ENCODE measurements at places on chromosomes 12 and 14.

DNA sequence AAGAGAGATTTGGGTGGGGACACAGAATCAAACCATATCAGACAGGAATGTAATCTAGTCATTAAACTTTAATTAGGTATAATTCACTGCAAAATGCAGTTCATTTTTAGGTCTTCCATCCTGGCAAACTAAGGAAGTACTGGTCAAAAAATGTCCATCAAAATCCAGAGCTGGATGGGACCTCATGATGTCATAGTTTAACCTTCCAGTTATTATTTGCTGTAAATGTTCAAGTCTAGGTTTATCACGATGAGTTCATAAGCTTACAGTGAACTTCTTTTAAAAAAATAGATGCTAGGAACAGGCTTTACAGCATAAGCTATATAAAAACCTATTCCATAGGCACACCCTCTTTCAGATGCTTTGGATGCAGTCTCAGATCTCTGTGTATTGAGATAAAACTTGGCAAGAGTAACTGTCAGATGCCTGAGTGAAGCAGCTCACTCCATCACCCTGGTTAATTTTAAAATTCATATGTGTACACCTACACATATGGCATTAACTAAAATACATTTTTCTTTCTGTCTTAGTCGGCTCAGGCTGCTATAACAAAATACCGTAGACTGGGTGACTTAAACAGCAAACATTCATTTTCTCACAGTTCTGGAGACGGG lies 7.9 kb downstream of the SSPN start:
- DNase-seq, result no peak

DNA sequence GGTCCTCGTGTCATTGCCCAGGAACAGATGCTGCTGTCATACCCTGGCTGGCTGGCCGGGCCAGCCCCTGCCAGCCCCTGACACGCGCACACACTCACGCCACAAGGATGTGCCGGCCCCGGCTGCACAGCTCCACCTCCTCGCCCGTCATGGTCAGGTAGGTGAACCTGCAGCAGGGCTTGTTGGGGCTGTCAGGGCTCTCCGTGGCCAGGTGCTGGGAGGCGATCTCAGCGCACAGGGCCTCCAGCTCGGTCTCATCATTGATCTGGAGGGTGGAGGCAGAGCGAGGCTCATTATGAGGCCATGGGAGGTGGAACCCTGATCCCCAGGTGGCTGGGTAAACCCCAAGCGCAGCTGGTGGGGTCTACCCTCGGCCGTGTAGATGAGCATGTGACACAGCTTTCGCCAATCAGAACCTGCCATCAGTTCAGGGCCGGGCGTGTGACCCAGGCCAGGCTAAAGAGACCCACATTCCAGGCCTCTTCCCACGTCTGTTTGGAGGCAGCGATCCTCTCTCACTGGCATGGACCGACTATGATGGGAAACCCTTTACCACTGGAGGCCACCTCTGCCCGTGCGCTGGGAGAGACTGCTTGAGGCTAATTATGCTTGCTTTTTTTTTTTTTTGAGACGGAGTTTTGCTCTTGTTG lies 38.8 kb downstream of the TRAFD1 start:
- DNase-seq, result no peak

DNA sequence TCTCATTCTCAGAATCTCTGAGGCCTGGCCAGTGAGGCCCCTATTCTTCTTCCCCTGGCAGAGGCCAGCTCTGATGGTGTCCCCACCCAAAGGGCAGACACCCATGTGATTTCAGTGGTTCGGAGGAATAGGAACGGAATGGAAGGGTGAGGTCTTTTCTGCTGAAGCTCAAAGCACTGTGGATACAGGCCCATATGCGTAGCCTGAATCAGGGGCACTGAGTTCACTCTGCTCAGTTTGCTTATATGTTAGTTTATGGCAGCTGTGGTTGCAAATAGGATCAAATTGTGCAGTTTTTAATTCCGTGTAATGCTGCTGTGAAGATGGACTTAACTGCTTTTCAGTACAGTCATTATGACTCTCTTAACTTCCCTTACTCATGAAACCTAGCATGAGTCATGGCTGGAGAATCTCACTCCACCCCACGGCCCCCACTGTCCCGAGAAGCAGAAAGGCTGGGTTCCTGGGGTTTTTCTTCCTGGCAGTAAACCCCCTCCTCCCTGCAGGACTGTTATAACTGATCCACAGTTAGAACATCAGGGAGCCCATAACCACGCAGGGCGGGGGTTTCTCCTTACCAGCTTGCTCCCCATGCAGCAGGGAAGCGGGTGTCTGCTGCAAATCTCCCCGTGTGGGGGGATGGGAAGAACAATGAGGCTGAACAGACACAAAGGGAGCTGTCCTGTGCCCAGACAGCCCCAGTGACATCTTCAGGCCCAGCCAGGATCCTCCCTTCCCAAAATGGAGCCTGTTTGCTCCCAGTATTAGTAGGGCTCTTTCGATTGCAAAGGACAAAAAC lies 122.7 kb downstream of the SLC38A6 start:
- peak; percentile 89 for DNase-seq

DNA sequence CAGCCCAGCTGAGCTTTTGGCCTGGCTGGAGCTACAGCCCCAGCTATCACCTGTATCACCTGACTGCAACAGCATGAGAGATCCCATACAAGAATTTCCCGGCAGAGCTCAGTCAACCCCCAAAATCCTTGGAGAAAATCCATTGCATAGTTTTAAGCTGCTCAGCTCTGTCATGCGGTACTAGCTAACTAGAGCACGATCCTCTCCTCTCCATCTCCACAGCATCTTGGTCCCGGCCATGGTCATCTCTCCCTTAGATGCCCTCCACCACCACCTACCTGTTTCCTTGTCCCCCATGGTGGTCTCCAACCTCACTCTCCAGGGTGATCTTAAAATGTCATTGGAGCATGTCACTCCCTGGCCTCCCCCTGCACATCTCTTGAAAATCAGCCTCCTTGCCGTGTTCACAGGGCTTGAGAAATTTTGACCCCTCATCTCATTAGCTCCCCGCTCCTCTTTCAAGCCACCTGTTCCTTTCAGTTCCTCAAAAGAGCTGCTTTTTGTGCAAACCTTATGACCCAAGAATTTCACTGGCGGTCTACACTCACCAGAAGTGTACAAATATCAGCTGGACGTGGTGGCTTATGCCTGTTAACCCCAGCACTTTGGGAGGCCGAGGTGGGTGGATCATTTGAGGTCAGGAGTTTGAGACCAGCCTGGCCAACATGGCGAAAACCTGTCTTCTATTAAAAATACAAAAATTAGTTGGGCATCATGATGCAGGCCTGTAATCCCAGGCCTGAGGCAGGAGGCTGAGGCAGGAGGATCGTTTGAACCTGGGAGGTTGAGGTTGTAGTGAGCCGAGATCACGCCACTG lies 8.1 kb upstream of the CLMN start:
- DNase-seq, result no peak

DNA sequence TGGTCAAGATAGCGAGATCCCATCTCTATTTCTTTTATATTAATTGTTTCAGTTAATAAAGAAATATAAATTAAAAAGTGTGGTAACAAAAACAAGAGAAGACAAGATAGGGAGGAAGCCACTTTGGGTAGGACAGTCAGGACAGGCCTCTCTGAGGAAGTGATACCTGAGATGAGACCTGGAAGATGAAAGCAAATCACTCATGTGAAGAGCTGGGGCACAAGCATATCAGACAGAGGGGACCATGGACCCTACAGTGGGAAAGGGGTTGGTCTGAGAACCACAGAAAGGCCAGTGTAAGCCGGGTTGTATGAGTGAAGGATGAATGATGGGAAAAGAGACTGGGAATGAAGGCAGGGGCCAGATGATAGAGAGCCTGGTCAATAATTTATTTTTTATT lies 1.8 kb upstream of the MED6 start:
- no peak for DNase-seq

DNA sequence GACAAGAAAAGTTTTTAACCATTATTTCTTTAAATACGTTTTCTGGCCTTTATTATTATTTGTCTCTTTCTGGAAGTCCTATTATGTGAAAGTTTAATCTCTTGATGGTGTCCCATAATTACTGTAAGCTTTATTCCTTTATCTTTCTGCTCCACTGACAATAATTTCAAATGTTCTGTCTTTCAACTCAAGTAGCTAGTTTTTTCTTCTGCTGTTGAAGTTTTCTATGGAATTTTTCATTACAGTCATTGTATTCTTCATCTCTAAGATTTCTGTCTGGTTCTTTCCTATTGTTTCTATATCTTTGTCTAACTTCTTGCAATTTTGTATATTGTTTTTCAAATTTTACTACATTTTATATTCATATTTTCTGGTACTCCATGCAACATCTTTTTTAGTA lies 173.6 kb upstream of the MGAT4C start:
- DNase-seq, result no peak

- no peak for DNase-seq
These were observed 39.1 kb upstream of the GZMB start for GRCh38 chr14:24673059-24673458.

DNA sequence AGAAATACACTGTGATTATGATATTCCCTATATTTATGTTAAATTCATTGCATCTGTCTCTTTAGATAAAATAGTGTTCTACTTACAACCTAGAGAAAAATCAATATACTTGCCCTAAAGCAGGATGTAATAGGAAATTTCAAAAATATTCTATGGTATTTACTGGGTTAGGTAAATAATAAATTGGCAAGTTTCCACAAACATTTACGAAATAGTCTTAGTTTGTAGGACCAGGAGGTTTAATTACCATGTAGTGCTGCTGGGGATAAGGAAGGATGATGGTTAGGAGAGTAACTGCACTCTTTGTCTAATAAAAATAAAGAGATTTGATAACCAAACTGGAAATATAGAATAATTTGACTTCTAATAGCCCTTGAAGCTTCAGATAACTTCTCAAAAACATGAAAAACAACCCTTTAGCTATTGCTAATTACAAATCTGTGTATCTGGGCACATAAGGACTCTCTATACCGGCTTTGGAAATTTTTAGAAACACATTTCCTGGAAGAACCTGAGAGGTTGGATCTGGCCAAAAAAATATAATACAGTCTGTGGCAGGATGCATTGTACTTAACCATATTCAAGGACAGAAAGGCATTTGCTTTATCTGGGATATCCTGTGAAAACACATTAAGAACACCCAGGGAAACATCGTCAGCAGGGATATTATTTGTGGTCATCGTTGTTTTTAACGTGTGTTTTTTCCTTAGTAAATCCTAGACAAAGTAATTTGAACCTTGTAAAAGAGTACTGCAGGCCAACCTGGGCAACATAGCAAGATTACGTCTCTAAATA lies 36.7 kb upstream of the TMCC3 start:
- no peak for DNase-seq

DNA sequence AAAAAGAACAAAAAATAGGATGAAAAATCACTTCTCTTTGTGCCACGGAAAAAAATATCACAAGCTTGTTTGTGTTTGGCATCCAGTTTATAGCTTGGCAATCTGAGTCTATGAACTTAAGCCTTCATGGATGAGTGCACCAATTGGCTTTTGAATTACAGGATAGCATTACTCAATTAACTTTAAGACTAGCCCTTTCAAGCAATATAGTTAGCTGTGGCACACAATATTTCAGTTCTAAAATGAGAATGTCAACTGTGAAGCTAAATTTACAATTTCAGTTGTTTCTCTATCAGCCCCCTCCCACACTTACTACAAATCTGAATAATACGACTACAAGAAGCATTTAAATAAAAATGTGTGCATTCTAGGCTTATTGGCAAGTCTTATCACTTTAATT lies 8.3 kb downstream of the RERG start:
- DNase-seq, result no peak

- no peak for DNase-seq
These were observed 98.8 kb downstream of the TMEM132C start for GRCh38 chr12:128365651-128366231.

All from AG08396 (cell line).